ENCODE measurements at places on chromosomes 2 and 18. TPM values are rescaled to one million over a fixed set of nuclear protein-coding genes. Genes with fewer than 3 reads are reported as not detected.

KCNE4 gene
- not detected for total RNA-seq

GLI2 gene
- total RNA-seq: not detected

DNA sequence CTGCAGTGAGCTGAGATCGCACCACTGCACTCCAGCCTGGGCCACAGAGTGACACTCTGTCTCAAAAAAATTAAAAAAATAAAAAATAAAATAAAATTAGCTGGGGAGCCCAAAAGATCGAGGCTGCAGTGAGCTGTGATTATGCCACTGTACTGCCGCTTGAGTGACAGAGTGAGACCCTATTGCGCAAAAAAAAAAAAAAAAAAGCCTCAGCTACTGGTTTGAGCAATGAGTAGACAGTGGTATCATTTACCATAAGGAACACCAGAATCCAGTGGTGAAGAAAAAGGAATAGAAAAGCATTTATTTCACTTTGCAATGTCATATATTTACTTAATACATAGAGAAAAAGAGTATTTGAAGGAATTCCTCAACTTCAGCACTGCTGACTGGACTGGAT lies 3.0 kb downstream of the SAP130 start:
- DNase-seq: no peak
- H3K27ac ChIP-seq: no peak overlapping the region
- no peaks in the 10 kb centered on the region for H3K27me3 ChIP-seq
- H3K4me3 ChIP-seq: no peak overlapping the region
- peaks cover 12% of the 10 kb centered on the region for H3K4me1 ChIP-seq

DNA sequence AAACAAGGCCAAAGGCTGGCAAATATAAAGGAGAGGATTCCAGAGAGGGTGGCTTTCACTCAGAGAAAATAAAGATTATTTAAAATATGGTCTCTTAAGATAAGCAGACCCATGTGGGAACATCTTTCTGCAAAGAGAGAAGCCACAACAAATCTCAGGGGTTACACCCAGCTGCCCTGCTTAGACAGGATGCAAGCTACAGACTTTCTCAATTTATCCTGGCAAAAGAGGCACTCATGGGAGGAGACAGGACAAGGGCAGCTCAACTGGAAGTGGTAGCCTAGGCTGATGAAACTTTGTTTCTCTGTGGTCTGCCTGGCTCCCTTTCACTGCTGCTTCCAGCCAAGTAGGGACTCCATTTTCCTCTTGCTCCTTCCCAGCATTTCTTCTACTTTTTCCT lies 25.9 kb upstream of the SULT1C4 start:
- no peak overlapping the region for H3K4me3 ChIP-seq
- H3K4me1 ChIP-seq: no peaks in the 10 kb centered on the region
- no peak overlapping the region for H3K27ac ChIP-seq

DNA sequence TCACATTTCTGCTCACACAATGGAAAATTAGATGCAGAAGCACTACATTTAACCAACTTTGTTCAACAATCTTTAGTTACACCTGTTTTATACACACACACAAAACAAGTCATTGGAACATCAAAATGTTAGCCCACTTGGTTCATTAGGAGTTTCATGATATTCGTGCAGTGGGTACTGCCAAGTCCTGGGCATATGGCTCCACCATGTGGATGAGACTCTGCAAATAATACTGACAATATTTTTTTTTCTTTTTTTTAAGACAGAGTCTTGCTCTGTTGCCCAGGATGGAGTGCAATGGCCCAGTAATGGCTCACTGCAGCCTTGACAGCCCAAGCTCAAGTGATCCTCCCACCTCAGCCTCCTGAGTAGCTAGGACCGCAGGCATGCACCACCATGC lies 34.5 kb upstream of the GRB14 start:
- no peaks in the 10 kb centered on the region for H3K36me3 ChIP-seq
- H3K27ac ChIP-seq: no peak overlapping the region
- no peak for DNase-seq
- H3K27me3 ChIP-seq: no peaks in the 10 kb centered on the region

All from T-cell (primary cell).